ENCODE measurements at places on chromosomes 4 and X.

DNA sequence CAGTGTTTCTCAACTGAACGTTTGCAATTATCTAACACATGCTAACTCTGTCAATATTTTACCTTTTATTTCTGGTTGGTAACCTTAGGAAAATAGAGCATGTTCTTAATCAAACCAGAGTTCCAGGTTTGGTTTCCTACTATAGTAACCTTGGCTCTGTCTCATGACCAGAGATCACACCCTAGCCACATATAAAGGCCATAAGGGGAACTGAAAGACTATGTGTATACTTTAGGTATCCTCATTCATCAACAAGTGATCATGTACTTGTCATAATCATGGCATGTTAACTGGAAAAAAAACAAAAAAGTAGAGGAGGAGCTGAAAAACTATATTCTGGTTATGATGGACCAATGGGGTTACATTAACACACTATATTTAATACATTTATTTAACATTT lies 302.4 kb downstream of the TEX13A start:
- no peak for DNase-seq

DNA sequence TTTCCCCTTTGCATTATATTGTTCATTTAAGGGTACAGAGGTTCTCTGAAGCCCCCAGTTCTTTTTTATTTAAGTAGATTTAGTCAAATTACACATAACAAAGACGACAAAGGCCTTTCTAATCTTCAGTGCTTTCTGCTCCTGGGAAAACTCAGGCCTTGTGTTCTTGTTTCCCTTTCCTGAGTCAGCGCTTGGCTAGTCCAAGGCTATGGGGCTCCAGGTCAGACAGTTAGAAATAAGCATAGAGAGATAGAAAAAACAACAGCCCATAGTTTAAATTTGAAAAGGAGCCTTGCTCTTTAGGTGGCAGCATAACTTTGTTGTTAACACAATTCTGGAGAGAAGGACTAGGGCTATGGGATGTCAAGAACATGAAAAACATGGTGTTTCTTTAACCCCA lies 97.3 kb downstream of the PPP1R2C start:
- no peak for DNase-seq

- DNase-seq, result no peak
These were observed 21.9 kb downstream of the HNRNPH2 start for GRCh38 chrX:101429934-101430333.

GRCh38 chrX:134026565-134027311 lies 41.3 kb upstream of the GPC3 start:
- DNase-seq, result peak; percentile 46

- DNase-seq, result no peak
These were observed 56.2 kb upstream of the RAPGEF2 start for GRCh38 chr4:159046683-159047082.

GRCh38 chrX:112043997-112044396 lies 38.6 kb downstream of the TRPC5 start:
- no peak for DNase-seq

GRCh38 chr4:158870626-158871334 lies 102.0 kb downstream of the FNIP2 start:
- peak; percentile 62 for DNase-seq

GRCh38 chrX:47239199-47239598 lies 6.4 kb downstream of the USP11 start:
- DNase-seq, result no peak

- DNase-seq, result no peak
These were observed 77.5 kb downstream of the MAGED4 start for GRCh38 chrX:52262195-52262546.

DNA sequence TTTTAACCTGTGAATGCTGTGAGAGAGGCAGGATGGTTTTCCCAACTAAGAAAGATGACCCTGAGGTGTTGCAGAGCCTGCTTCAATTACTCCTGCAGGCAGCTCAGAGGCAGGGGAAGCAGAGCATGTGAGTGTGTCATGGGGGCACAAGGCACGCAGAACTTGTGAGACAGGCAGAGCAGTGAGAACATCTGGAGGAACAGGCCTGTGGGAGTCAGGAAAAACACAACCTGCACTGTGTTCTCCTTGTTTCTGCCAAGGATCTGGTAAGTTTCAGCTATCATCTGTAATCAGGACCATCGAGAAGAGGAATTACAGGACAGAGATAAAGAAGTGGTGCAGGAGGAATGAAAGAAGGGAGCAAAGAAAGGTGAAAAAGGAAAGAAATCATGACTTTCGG lies 741.8 kb upstream of the INTU start:
- DNase-seq, result no peak

DNA sequence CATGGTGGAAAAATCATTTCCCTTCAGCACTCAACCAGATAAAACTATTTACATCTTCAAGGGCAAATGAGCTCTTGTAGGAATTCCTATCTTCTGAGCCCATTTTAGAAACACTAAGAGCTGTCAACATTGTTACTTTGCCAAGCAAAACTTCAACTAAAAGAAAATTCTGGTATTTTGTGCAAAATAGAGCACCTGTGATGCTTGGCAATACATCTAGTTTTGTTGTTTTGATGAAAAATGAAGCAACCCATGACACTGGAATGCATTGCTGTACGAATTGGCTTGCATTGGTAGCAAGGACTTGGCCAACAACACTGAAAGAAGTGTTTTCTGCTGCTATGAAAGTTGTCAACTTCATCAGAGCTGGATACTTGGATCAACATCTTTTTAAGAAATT lies 194.4 kb downstream of the COX18 start:
- no peak for DNase-seq

DNA sequence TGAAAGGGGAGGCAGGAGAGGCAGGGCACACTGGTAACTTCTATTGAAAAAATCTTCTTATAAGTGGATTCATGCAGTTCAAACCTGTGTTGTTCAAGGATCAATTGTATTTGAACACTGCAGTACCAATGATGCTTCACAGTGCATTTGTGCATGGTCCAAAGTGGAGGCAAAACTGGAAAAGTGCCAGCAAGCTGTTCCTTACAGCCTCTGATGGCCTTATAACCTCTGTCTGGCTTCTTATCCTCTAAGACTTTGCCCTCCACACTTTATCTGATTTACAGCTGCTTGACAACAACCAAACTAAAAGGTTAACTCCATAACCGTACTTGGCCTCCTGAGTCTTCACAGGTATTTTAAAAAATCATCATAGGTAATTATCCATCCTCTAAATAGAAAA lies 40.4 kb downstream of the MAGEB17 start:
- no peak for DNase-seq

GRCh38 chrX:31271615-31272471 lies 200.0 kb upstream of the FTHL17 start:
- no peak for DNase-seq

DNA sequence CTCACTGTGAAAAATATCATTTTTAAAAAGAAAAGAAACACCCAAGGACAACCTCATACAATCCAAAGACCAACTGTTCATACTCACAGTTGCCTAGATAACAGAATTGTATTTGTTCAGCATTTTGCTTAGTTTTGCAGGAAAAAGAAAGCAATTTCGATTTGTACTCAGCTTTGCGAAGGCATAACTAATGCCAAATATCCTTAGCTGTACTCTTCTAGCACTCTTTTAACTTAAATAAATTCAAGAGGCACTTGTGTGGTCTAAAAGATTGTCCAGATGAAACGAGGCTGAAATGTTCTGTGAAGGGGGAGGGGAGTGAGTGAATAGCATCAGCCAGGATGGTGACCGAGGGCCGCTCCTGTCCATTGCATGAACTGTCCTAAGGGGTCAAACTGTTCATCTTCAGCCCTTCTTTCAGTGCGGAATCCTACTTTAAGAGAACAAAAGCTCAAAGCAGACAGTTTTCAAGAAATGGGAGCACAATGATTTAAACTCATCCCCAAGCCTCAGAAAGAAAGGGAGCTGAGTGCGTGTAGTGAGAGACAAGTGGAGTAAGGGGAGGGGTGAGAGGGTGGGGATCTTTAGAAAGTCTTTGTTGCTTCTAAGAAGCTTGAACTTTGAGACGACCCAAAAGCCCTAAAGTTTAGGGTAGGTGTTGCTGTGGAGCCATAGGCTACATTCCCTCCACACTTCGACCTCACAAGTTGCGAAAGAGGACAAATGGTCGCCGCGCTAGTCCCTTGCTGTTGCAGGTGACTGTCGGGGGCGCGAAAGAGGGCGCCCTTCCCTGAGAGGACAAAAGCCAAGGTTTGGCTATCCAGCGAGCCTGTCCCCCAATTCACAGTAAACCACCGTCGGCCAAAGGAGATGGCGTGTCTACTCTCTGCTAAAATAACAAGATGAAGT lies 4.0 kb upstream of the NEUROG2 start:
- DNase-seq, result peak; percentile 70

- DNase-seq, result no peak
These were observed 250.1 kb downstream of the SNCA start for GRCh38 chr4:89586864-89587263.

DNA sequence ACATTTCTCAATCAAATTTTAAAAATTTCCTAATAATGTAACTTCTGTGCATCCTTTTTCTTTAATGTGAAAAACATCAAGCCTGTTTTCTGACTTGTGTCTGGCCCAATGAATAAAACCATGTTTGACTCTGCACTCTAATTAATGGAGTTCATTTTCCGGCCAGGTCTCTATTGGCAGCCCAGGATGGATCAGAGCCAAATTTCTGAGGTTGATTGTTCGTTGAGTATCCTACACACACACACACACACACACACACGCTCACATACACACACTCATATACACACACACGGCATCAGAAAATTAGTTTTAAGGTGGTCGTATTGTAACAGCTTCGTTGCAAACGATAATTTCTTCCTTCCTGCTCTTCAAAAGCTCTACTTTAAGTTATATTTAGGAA lies 28.9 kb upstream of the TLL1 start:
- no peak for DNase-seq

Data from WTC11 (cell line).